Fibroblast of skin of left biceps (primary cell): ENCODE measurements at places on chromosomes 5 and 9.

DNA sequence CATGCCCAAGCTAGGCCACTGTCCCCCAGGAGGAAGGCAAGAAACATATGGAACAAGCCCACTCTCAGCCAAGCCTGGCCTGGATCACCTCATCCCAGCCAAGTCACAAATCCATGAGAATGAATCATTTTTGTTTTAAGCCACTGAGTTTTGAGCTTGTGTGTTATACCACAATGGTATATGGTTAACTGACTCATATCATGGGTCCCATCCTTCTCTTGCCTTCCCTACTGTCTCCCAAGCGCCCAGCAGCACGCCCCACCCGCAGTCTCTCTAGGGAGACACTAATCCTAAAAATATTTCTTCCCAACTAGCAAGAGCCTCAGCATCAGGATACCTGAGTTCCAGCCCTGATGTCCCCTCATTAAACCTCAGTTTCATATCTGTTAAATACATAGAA, 248.1 kb downstream of the CDK5RAP2 start:
- no peak for DNase-seq

DNA sequence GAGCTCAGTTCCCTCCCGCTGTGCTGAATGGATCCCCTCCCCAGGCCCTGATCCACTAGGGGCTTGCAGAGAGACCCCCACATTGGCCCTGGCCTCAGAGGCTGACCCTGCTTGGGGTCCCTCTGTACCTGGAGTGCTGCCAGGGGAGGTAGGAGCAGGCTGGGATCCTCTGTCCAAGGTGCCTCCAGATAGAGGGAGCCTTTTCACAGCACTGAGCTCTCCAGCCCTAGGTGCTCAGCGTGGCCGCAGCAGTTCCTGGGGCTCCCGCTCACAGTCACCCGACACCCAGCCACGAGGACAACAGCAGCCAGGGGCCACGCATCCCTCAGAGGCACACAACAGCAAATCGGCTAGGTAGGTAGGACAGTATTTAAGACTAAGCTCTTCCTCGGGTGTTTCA, 62.2 kb upstream of the IRX2 start:
- DNase-seq: no peak

GRCh38 chr5:112795342-112795741, 57.7 kb downstream of the APC start:
- no peak for DNase-seq

DNA sequence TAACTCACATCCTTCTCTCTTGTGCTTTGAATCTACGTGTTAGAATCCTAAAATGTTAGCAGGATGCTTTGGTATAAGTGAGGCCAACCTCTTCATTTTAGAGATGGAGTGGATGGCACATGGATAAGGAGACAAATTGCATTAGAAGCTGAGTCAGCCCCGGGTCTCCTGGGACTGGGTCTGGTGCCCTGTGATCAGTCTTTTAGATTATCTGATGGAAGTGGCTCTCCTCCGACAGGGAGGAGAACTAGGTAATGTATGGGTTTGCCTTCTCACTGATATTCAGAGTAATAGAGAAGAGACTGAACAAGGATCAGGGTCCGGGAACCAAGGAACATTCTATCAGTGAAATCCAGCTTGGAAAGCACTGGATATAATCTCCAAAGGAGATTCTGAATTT, 74.9 kb upstream of the TNFSF8 start:
- no peak for DNase-seq

GRCh38 chr9:76878933-76879332, 27.0 kb downstream of the PRUNE2 start:
- DNase-seq: no peak
